ENCODE measurements at places on chromosomes 16 and 17. TPM values are rescaled to one million over a fixed set of nuclear protein-coding genes. Genes with fewer than 3 reads are reported as not detected.

TERB1 gene
- total RNA-seq, result not detected

CCL13 gene
- total RNA-seq, result 4.6 TPM

HBZ gene
- 0.32 TPM for total RNA-seq

CHD9NB gene
- total RNA-seq, result 0.94 TPM

PLEKHH3 gene
- total RNA-seq, result 19.9 TPM

TCF25 gene
- 85.7 TPM for total RNA-seq

TBC1D3D gene
- 0.41 TPM for total RNA-seq

GRCh38 chr16:2767891-2768290 lies 9.2 kb downstream of the ELOB start:
- DNase-seq, result peak; percentile 11

DNA sequence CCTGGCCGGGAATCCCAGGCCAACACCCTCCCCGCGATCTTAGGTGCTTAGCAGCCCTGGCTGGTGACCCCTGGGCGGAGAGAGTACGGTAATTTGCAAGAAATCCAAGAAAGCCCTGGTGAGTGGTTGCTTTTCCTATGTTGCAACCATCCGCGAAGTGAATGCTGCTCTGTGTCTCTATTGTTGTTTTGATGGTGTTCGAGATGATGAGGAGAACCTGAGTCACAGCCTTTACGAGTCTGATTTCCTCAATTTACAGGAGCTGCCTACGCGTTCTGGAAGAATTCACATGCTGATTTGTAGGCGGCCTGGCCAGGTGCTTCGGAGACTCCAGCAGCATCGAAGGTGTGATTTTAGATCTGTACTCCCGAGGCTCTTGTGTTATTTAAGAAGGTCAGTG lies 63.3 kb downstream of the TMEM235 start:
- DNase-seq, result no peak

DNA sequence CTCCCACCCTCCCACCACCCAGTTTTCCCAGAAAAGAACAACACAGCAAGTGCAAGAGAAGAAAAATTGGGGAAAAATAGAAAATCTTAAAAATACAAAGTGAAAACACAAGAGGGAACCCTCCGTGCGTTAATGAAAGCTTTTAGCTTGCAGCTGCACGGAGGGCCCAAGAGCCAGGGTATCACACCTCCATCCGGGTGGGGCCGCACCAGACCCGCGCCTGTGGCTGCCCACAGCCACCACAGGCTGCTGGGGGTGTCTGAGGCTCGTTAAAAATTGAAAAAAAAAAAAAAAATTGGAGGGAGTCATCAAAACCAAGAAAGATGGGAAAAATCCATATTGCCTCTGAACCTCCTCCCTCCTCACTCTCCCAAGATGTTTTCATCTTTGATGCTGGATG lies 18.6 kb downstream of the ENGASE start:
- no peak for DNase-seq

- peak; percentile 92 for DNase-seq
Observed at GRCh38 chr17:74987909-74988711, 678 bp downstream of the CDR2L start.

- no peak for DNase-seq
Observed at GRCh38 chr17:29524692-29525091, 42.1 kb downstream of the ABHD15 start.

- DNase-seq, result no peak
Observed at GRCh38 chr17:68732301-68732749, 131.2 kb upstream of the FAM20A start.

GRCh38 chr16:72999541-73000019 lies 48.3 kb downstream of the ZFHX3 start:
- no peak for DNase-seq

DNA sequence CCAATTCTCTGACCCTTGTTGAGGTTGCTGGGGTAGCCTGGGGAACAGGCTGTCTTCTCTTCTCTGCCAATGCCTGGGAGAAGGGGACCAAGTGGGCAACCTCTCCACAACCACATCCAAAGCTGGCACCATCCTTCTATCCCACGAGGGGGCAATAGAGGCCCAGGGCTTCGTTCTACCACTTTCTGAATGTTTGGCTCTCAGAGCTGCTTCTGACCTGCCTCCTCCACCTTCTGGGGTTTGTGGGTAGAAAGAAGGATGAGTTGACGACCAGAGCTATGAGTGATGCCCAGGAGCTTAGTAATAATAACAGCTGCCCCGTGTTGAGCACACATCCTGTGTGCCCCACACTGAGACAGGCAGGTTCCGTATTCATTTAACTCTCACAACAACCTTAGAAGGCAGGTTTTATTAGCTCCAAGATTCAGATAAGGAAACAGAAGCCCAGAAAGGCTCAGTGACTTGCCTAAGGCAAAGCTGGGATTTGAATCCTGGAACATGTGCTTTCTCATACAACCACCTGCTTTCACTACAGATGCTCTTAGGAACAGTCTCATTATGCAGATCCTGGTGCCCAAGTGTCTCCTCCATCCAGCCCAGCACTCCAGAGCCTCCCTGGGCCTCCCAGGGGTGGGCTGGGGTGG lies 11.1 kb downstream of the TSPOAP1 start:
- peak; percentile 29 for DNase-seq

- DNase-seq, result no peak
Observed at GRCh38 chr16:15822957-15823356, 33.9 kb downstream of the MYH11 start.

- DNase-seq, result peak; percentile 59
Observed at GRCh38 chr17:27526604-27527002, 70.4 kb downstream of the KSR1 start.

DNA sequence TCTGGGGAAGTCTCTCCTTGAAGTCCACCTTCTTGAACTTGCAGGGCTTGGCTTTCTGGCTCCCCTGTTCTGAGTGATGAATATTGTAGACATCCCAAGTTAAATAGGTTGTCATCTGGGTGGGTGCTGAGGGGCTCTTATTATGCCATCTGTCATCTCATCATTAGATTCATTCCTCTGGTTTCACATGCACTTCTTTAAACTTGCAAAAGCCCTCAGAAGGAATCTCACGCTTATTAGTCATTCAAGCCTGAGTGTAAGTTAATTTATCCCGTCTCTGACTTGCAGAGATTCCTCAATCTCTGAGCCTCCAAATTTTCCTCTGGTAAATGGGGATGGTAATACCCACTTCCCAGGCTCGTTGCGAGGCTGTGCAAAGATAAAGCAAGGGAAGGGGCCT lies 5.7 kb downstream of the MGAT5B start:
- no peak for DNase-seq

DNA sequence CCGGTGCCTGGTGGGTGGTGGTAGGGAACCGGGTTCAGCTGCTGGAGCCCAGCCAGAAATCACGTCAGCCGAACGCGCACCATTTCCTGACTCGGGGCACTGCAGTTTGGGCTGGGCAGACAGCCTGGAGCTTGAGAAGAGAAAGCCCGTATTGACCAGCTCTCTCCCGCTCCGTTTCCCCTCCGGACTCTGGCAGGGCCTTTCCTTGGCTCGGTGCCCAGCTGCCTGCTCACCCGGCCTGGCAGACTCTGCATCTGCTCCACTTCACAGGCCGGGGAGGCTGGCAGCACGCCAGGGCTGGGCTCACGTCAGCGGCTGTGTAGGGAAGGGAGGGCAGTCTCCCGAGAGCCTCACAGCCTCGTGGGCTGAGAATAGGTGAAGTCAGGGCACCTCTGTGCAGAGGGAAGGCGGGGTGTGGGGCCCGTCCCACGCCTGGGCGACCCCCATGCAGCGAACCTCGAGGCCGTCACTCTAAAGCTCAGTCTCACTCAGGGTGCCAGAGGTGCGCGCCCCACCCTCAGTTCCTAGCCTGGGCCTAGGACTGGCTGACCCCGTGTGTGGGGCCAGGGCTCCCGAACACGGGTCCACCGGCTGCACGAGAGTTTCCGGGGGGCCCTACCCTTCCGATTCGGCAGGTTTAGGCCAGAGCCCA lies 59.1 kb downstream of the OR1D5 start:
- peak; percentile 99 for DNase-seq

- no peak for DNase-seq
Observed at GRCh38 chr16:3434373-3434772, 8.9 kb downstream of the ZNF597 start.

GRCh38 chr17:77657839-77658238 lies 300.7 kb upstream of the TNRC6C start:
- no peak for DNase-seq

DNA sequence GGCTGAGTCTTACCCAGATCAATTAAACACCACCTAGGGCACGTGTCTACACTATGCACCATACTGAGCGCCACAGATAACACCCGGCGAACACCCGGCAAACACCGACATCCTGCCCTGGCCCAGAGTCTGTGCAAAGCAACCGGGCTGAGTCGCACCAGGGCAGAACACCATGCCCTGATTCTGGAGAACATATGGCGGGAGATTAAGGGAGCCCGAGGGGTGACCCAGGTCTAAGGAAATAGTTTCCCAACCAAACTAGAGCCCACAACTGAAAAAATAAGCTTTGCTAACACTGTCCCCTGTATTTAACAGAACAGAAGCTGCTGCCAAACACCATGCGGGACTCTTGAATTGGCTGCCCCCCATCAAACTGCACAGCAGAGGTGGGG lies 22.1 kb downstream of the MYO18A start:
- DNase-seq, result no peak

DNA sequence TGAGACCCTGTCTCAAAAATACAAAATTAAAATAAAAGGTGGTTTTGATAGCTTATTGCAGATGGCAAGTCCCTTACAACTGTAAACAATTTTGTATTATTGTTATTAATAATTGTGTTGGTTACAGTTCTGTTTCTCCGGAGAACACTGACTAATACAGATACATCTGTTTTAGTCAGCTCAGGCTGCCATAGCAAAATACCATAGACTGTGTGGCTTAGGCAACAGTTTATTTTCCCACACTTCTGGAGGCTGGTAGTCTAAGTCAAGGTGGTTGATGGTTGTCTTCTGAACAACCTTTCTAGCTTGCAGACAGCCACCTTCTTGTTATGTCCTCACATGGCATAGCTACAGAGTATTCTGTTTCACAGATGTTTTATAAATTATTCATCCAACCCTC lies 14.2 kb upstream of the IL21R start:
- DNase-seq, result no peak

DNA sequence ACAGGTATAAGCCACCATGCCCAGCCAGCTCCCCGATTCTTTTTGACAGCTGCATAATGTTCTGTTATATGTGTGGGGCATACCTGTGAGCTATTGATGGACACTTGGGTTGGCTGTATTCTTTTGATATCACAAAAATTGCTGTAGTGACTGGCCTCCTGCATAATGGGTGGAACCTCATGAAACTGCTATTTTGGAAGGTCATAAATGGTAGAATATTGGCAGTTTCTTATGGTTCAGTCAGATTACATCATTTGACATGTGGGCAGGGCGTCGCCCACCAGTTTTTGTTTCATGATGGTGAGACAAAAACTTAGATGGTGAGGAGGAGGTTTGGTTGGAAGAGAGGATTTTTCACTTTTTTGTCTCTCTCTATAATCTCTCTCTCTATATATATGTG lies 26.7 kb upstream of the POLR3E start:
- no peak for DNase-seq

DNA sequence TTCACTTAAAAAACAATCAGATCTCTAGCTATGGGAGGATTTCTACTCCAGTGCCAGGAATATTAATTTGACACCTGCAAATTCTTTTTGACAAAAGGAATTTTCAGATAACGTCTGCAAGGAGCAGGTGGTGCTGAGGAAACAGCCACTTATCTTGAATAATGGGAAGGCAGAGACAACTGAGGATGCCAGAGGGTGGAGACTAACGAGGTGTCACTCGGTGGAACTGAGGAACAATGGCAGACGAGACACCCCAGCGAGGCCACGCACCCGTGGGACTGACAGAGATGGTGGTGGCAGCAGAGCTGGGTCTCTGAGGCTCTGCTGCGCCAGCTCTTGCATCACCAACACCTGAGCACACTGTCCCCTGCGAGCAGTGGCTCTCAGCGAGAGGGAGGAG lies 42.2 kb downstream of the VAC14 start:
- DNase-seq, result no peak

GRCh38 chr16:14321542-14321941 lies 250.4 kb downstream of the MRTFB start:
- DNase-seq, result no peak
